ENCODE measurements at places on chromosomes 6 and 20. TPM values are rescaled to one million over a fixed set of nuclear protein-coding genes. Genes with fewer than 3 reads are reported as not detected.

ARMH2 gene
- total RNA-seq: not detected

DNA sequence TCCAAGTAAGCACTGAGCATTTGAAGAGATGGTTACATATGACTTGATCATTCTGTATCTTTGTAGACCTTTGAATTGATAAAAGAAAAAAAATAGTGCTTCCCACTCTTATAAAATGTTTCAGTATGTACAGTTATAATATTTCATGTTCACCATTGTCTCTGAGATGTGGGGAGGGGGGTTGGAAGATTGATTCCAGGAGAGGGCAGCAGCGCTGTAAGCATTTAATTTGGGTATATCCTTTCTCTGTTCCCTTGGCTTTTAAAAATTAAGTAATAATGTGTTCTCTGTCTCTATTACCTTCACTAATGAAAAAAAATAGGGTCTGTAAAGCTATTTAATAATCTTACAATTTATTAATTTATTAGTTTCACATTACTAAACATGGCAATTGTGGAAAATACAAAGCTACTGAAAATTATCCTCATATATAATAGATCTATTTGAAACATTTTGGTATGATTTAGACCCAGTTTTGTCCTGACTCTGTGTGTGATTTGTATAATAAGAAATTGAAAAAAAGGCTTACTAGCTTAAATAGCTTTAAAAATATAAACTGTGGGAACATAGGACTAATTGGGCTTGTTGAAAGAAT is 341.2 kb downstream of the CDKAL1 start:
- DNase-seq: no peak

GPLD1 gene
- 0.72 TPM for total RNA-seq

DNA sequence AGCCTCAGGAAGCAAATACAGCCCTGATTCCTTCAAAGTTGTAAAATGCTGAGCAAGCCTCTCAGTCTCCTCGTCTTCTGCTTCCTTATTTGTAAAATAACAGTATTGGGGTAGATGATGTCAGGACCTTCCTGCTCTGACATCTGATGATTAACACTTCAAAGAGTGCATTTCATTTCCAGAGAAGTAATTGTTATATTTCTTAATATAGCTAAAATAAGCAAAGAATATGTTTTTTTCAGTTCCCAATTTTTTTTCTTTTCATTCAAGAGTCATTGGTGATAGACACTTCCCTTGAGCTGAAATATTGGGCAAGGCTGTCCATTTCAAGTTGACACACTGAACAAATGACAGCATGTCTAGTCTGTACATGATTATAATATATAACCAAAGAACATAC is 53.4 kb downstream of the SLX4IP start:
- no peak for DNase-seq

DNA sequence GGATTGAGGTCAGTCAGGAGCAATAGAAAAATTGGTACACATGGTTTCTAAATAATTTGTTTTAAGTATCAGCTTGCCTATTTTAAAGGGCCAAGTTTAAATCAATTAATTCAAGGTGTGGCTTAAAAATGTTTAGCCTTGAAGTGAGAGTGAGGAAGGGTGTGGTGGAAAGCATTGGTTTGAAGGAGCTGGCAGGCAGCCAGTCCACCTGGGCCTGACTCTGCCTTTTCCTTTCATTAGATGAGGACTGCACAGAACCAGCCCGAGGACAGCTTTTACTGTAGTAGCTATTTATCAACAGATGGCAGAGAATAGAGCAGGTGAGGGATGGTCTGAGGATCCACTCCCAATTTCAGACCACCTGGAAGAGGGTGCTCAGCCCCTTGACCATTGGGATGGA is 42.4 kb downstream of the DHX35 start:
- no peak for DNase-seq

- DNase-seq: no peak
Observed at GRCh38 chr6:6907286-6907685, 200.5 kb upstream of the RREB1 start.

DNA sequence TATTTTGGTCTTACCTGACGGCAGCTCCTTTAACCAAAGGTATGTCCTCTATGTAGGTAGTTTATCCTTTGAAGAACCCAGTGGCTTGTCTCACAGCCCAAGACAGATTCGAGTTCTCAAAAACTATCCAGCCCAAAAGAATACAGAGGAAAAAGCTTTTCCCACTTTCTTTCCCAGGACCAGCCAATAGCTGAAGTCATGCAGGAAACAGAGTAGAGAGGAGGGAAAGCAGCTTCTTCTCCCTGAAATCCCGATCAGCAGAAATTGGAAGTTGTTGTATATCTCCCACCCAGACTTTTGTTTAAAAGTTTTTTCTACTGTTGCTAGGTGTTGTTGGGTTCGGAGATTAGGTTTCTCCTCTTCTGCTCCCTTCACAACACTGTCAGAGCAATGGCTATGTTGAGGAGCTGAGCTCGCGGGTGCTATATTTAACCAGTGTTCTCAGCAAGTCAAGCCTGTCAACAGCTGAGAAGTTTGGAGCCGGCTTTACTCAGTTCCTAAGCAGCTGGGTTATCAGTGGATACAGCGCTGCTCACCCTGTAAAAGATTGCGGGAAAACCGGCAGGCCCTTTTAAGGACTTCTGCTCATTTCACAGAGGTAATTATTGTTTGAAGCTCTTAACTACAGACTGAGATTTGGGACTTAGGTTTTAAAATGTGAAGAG is at the start of gene FILIP1:
TSS of gene FILIP1 (minus strand) at position 401 of the 665 bp plus-strand sequence. CDS start 78,828 bp downstream, outside the sequence.
- DNase-seq: peak; percentile 37

DNA sequence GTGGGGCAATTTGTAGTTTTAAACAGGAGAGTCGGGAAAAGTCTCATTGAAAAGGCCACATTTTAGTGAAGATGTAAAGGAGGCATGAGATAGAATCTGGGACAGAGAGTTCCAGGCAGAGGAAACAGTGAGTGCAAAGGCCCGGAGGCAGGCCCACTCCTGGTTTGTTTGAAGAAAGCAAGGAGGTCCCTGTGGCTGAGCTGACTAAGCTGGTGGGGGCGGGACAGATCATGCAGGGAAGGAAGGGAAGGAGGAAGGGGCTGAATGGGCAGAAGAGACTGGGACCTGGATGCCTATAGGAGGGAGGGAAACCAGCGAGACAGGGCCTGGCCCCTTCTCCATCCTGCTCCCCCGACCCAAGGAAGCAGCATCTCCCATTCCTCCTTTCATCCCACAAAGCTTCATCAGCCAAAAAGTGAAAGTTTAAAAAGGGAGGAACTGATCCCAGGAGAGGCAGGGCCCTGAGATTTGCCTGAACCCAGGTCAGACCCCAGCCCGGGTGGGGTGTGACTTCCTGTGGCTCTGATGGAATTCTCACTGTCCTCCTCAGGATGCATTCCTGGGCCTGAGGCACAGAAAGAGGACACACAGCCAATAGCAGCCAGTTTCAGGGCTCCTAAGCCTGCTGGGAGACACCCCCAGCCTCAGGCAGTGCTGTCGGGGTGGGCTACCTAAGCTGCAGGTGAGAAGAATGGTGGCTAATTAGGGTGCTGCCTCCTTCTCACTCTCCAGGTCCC is 54.2 kb upstream of the SIRPA start:
- DNase-seq: no peak

ENPP5 gene
- total RNA-seq: 5.3 TPM

LTA gene
- total RNA-seq: not detected

- no peak for DNase-seq
Observed at GRCh38 chr6:167499161-167499660, 174.3 kb downstream of the TTLL2 start.

DNA sequence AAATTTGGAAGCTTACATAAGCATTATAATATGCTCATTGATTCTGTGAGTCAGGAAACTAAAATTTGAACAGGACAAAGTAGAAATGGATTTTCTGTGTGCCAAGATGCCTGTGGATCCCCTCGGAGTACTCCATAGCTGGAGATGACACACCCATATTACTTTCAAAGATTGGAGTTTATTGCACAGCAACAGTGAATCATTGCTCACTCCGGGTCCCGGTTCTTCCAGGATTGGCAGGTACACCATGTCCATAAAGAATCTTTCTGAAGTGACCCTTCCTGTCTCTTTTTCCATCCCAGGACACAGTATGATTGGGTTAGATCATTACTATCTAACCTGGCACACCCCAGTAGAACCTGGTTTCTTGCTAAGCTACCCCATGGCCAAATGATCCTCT is 2.7 kb upstream of the BTN2A2 start:
- no peak for DNase-seq

RIN2 gene
- total RNA-seq: 55.7 TPM

DNA sequence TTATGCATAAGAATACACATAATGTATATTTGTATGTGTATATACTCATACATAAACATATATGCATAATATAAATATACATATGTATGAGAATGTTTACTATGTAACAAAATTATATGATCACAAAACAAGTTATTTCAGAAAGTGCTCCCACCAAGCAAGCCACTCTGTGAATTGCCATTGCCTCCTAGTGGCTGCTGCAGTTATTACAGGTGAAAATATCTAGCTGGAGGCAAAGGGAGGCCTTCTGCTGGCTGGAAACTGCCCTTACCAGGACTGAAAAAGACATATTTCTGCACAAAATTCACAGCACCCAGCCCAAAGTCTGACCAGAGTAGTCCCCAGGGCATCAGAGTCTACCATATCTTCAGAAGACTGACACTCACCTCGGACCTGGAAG is 14.4 kb upstream of the ADAM33 start:
- peak; percentile 14 for DNase-seq

DNA sequence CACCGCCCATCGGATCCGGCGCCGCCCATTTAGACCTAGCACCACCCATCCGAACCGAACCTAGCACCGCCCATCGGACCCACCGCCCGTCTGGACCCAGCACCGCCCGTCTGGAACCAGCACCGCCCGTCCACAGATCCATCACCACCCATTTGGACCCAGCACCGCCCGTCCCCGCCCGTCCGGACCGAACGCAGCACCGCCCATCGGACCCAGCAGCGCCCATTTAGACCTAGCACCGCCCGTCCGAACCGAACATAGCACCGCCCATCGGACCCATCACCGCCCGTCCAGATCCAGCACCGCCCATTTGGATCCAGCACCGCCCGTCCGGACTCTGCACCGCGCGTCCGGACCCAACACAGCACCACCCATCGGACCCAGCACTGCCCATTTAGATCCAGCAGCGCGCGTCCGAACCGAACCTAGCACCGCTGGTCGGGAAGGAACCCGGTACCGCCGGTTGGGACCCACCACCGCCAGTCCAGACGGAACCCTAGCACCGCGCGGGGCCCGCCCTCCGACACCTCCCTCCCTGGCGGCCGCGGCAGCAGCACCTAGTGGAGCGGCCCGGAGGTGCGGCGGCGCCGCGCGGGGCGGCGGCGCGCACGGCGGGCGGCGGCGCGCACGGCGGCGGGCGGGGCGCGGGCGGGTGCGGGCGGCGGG is 348 bp upstream of the AFDN start:
- DNase-seq: peak; percentile 99

- peak; percentile 43 for DNase-seq
Observed at GRCh38 chr6:158050107-158050735, 68.6 kb downstream of the SYNJ2 start.

DNA sequence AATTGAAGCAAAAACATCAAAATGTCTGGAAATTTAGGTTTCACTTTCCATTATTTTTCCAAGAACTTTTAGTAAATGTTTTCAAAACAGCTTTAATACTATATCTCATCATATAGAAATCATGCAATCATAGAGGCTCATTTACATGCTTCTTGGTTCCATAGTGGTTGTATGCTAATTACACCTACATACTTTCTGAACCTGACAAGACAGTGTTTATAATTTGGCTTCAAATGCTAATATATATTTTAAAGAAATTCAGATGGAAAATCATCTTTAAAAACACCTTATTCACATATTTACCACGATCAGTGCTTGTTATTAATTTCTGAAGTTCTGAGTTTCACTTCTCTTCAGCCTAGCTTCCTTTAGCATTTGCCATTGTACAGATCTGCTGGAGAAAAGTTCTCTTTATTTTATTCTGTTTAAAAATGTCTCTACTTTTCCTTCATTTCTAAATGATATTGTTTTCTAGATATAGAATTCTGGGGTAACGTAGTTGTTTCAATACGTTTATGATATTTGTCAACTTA is 89.9 kb downstream of the PLCB1 start:
- no peak for DNase-seq

DNA sequence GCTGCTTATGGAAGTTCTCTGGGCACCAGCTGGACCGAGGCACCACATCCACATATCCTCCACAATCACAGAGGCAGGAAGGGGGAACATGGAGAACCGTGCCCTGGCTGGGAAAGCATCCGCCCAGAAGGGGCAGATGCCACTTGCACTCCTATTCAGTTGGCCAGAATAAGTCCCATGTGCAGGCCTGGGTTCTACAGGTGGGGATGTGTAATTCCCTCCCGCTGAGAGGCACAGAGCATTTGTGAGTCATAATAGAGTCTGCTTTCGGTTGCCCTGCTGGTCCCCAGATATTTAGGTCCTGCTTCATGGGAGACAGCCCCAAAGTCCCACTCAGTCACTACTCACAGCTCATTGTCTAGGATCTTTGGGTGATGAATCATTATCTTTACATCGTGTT is 104.0 kb downstream of the PHACTR3 start:
- no peak for DNase-seq

GRCh38 chr20:57998981-57999464 is 229.4 kb downstream of the ANKRD60 start:
- DNase-seq: no peak

RSPH9 gene
- under 0.01 TPM for total RNA-seq

DNA sequence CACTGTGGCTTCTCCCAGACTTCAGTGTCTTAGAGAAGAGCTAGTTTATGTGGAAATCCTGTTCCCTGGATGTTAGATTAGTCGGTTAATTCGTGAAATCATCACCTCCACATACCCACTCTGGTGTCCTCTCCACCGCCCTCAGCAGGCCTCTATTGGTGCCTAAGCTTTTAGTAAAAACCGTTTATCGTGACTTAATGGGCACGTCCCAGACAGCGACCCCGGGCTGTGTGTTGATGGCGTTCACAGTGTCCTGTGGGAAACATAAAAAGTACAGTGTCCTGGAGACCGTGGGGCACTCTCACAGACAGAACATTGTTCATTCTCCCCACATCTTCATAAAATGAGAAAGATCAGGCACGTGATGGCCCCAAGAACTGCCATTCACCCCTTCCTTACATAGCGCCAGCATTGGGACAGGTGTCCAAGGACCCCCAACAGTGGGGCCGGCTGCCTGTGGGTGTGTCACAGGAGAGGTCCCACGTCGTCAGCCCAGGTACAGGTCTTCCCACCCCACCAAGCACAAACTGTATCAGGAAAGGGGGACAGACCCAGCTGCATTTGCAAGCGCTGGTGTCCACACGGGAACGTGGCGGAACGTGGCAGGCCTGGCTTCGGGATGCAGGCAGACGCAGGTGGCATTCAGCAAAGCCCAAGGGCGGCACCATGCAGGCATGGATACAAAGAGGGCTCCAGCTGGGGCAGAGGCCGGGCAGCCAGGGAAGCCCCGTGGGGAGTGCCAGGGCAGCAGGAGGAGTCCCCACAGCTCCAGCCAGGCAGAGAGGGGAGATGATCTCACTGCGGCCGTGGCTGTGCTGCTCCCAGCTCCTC is 237.7 kb downstream of the DLL1 start:
- peak; percentile 64 for DNase-seq

MATN4 gene
- not detected for total RNA-seq

DNA sequence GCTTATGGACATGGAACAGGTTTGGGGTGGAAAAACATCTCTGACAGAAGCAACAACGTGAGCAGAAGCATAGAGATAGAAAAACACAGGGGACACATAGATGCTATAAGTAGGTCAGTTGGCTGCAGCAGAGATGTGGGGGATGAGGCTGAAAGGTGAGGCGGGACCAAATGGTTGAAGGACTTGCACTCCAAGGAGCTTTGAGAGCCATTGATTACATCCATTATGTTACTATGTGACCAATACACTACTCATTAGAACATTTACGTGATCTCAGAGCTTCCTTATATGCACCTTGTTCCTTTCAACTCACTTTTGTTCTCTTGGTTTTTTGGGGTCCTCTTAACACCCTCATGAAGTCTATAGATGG is 47.9 kb upstream of the TTPAL start:
- DNase-seq: no peak
